ENCODE measurements at places on chromosomes 4 and X. TPM values are rescaled to one million over a fixed set of nuclear protein-coding genes. Genes with fewer than 3 reads are reported as not detected.

Gene ASB12
- not detected for total RNA-seq

Gene MTMR8
- 7.2 TPM for total RNA-seq

GRCh38 chr4:72468904-72469502, 100.0 kb downstream of the ADAMTS3 start:
- no peak for DNase-seq
- H3K4me3 ChIP-seq: no peak overlapping the region
- H3K27me3 ChIP-seq: no peaks in the 10 kb centered on the region
- H3K4me1 ChIP-seq: no peaks in the 10 kb centered on the region
- H3K27ac ChIP-seq: no peak overlapping the region

DNA sequence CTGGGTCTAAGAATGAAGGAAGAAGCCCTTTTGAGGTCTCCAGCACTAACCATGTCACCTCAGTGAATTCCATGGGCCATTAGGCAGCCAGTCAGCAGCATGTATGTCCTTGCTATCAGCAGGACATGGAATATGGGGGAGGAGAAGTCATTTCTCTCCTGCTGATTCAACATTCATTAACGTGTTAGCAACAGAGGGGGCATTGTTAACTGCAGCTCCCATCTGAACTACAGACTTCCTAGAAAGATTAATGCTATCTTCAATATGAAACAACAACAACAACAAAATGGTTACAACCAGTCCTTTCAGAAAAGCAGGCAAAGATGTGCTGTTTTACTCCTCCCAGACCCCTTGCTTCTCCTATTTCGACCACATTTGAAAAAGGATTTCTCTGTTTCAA, 120.4 kb upstream of the SLC34A2 start:
- no peaks in the 10 kb centered on the region for H3K36me3 ChIP-seq
- H3K27me3 ChIP-seq: no peaks in the 10 kb centered on the region
- H3K4me1 ChIP-seq: no peaks in the 10 kb centered on the region
- H3K4me3 ChIP-seq: no peak overlapping the region
- DNase-seq: no peak
- H3K27ac ChIP-seq: no peak overlapping the region

GRCh38 chr4:141810038-141810711, 173.8 kb downstream of the IL15 start:
- H3K27me3 ChIP-seq: no peaks in the 10 kb centered on the region
- no peaks in the 10 kb centered on the region for H3K36me3 ChIP-seq
- H3K27ac ChIP-seq: no peak overlapping the region
- no peak for DNase-seq

GRCh38 chrX:115547448-115547847, 13.5 kb upstream of the PLS3 start:
- H3K4me3 ChIP-seq: no peak overlapping the region
- H3K27ac ChIP-seq: no peak overlapping the region
- H3K4me1 ChIP-seq: no peaks in the 10 kb centered on the region
- no peaks in the 10 kb centered on the region for H3K27me3 ChIP-seq
- no peak for DNase-seq

Gene SNCA
- 2.3 TPM for total RNA-seq

Gene UXT
- total RNA-seq: 140 TPM

DNA sequence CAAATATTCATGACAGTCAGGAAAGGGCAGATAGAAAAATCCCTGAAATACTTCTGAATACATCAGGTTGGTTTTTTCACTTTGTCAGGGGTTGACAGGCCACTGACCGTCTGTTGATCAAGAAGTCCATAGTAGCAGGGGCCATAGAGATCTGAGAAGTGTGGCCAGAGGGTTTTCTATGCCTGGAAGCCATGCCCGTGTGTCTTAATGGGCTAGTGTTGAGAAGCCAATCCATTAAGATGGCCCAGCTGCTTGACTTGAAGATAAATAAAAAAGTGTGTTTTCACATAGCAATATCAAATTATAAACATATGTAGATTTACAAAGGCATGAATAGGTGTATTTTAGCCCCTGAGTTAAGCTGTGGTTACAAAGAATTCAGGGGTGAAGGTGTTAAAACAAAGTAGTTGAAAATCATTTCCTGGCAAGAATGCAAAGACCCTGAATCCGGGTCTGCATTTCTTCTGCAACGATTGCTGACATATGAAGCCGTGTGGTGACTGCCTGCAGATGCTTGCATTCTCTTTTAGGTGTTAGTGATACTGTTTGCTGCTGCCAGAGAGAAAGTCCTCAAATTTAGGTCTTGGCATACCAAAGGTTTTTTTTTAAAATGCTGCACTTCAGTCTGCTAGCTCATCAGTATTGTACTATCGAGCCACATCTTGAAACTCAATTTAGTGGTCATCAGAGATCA, 9.3 kb upstream of the LIMCH1 start:
- DNase-seq: no peak
- H3K27me3 ChIP-seq: no peaks in the 10 kb centered on the region
- no peak overlapping the region for H3K27ac ChIP-seq
- no peaks in the 10 kb centered on the region for H3K36me3 ChIP-seq
- H3K4me1 ChIP-seq: no peaks in the 10 kb centered on the region

- peaks cover 3% of the 10 kb centered on the region for H3K27me3 ChIP-seq
- H3K4me1 ChIP-seq: peaks cover 4% of the 10 kb centered on the region
- H3K27ac ChIP-seq: no peak overlapping the region
- no peaks in the 10 kb centered on the region for H3K36me3 ChIP-seq
Observed at GRCh38 chr4:67556436-67556835, 2.1 kb upstream of the STAP1 start.

DNA sequence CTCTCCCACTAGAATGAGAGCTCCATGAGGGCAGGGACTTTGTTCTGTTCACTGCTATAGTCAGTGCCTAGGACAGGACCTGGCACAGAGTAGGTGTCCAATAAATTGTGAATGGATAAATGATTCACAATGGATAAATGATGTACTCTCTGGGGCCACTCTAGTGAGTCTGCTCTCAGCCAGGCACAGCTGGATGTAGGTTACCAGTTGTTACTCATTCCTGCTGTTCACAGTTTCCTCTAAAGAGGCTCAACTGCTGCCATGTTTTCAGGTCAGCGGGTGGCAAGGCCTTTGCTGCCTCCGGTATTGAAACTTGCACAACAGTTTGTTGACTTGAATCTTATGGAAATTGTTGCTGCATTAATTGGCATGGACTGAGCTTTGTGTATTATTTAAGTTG, 99.1 kb downstream of the NHSL2 start:
- H3K36me3 ChIP-seq: no peaks in the 10 kb centered on the region
- H3K27ac ChIP-seq: no peak overlapping the region
- H3K27me3 ChIP-seq: peaks cover 3% of the 10 kb centered on the region

Gene COX7B2
- total RNA-seq: not detected

DNA sequence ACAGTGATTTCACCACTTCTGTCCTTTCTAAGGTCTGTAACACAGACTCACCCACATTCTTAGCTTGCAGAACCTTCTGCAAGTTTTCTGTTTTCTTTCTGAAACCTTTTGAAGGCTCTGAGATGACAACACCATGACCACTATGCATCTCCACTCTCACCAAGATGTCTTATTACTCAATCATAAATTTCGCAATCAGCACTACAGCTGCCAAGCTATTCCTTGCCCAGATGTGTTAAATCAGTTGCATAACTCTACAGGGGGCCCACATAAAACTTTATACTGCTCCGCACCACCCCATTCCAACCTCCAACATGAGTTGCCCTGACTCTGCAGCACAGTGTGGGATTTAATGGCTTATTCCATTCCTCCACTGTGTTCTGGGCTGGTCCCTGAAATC, 229.9 kb downstream of the COL25A1 start:
- no peak for DNase-seq
- no peaks in the 10 kb centered on the region for H3K27me3 ChIP-seq
- H3K27ac ChIP-seq: no peak overlapping the region
- no peaks in the 10 kb centered on the region for H3K36me3 ChIP-seq
- H3K4me1 ChIP-seq: no peaks in the 10 kb centered on the region

- no peaks in the 10 kb centered on the region for H3K36me3 ChIP-seq
- no peaks in the 10 kb centered on the region for H3K27me3 ChIP-seq
- no peak overlapping the region for H3K27ac ChIP-seq
- DNase-seq: no peak
- no peak overlapping the region for H3K4me3 ChIP-seq
Observed at GRCh38 chr4:172985552-172985951, 183.1 kb upstream of the GALNT7 start.

Gene AR
- total RNA-seq: 1.4 TPM

- H3K27me3 ChIP-seq: no peaks in the 10 kb centered on the region
- no peak overlapping the region for H3K4me3 ChIP-seq
- no peaks in the 10 kb centered on the region for H3K4me1 ChIP-seq
- H3K27ac ChIP-seq: no peak overlapping the region
- DNase-seq: no peak
Observed at GRCh38 chr4:36677874-36678273, 396.5 kb downstream of the DTHD1 start.

- no peaks in the 10 kb centered on the region for H3K4me1 ChIP-seq
- H3K36me3 ChIP-seq: no peaks in the 10 kb centered on the region
- DNase-seq: no peak
Observed at GRCh38 chr4:123340381-123340701, 56.3 kb upstream of the SPRY1 start.

GRCh38 chrX:22577181-22577580, 304.5 kb downstream of the CBLL2 start:
- no peak overlapping the region for H3K4me3 ChIP-seq
- DNase-seq: no peak
- no peaks in the 10 kb centered on the region for H3K4me1 ChIP-seq
- no peaks in the 10 kb centered on the region for H3K36me3 ChIP-seq

GRCh38 chrX:72371405-72371804, 65.7 kb upstream of the CITED1 start:
- no peaks in the 10 kb centered on the region for H3K4me1 ChIP-seq
- no peak overlapping the region for H3K27ac ChIP-seq
- H3K36me3 ChIP-seq: no peaks in the 10 kb centered on the region
- DNase-seq: no peak
- H3K27me3 ChIP-seq: no peaks in the 10 kb centered on the region

GRCh38 chrX:39677585-39677977, 420.2 kb downstream of the BCOR start:
- no peak overlapping the region for H3K4me3 ChIP-seq
- no peaks in the 10 kb centered on the region for H3K4me1 ChIP-seq
- H3K36me3 ChIP-seq: no peaks in the 10 kb centered on the region
- no peak overlapping the region for H3K27ac ChIP-seq

Gene MAGEA11
- total RNA-seq: not detected

Gene FAM90A26
- not detected for total RNA-seq

GRCh38 chr4:56861360-56861759, 39.9 kb upstream of the SPINK2 start:
- no peaks in the 10 kb centered on the region for H3K36me3 ChIP-seq
- no peak overlapping the region for H3K27ac ChIP-seq
- no peak for DNase-seq
- no peaks in the 10 kb centered on the region for H3K27me3 ChIP-seq
- no peak overlapping the region for H3K4me3 ChIP-seq

GRCh38 chrX:10178866-10179463, 22.2 kb downstream of the CLCN4 start:
- H3K36me3 ChIP-seq: no peaks in the 10 kb centered on the region
- no peak overlapping the region for H3K27ac ChIP-seq
- no peak overlapping the region for H3K4me3 ChIP-seq
- H3K4me1 ChIP-seq: no peaks in the 10 kb centered on the region
- H3K27me3 ChIP-seq: no peaks in the 10 kb centered on the region
- DNase-seq: no peak

Gene SLC38A5
- total RNA-seq: 23.3 TPM

Gene METTL14
- total RNA-seq: 52.3 TPM

DNA sequence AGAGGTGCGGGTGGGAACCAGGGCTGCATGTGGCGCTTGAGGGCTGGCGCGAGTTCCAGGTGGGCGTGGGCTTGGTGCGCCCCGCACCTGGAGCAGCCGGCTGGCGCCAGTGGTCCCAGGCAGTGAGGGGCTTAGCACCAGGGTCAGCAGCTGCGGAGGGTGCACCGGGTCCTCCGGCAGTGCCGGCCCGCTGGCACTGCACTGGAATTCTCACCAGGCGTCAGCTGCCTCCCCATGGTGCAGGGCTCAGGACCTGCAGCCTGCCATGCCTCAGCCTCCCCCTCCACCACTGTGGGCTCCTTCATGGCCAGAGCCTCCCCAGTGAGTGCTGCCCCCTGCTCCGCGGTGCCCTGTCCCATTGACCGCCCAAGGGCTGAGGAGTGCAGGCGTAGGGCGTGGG, 174.0 kb downstream of the ADAM29 start:
- no peak for DNase-seq
- H3K4me3 ChIP-seq: no peak overlapping the region
- no peaks in the 10 kb centered on the region for H3K27me3 ChIP-seq
- no peaks in the 10 kb centered on the region for H3K36me3 ChIP-seq
- H3K27ac ChIP-seq: no peak overlapping the region

DNA sequence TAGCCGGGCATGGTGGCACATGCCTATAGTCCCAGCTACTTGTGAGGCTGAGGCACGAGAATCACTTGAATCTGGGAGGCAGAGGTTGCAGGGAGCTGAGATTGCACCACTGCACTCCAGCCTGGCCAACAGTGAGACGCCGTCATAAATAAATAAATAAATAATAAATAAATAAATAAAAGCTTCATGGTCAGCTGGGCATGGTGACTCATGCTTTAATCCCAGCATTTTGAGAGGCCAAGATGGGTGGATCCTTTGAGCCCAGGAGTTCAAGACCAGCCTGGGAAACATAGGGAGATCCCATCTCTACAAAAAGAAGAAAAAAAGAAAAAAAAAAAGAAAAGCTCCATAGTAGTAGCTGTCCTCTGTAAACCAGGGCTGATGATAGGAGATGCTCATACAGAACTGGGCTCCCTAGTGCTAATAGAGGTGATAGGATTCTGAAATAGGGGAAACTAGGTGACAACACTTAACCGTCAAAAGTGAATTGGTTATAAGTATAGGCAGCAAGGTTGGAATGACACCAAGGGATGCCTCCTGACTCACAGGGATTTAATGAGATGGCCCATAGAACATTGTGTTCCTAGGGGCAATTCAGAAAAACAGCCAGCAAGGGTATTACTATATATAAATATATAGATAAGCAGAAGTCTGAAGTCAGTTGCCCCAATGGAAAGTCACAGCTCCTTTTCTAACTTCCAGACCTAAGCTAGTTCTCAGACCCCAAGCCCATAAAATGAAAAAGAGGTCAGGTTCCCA, 41.8 kb upstream of the ARHGEF6 start:
- no peaks in the 10 kb centered on the region for H3K36me3 ChIP-seq
- no peaks in the 10 kb centered on the region for H3K27me3 ChIP-seq
- no peak for DNase-seq

- H3K36me3 ChIP-seq: no peaks in the 10 kb centered on the region
- H3K4me1 ChIP-seq: no peaks in the 10 kb centered on the region
- DNase-seq: no peak
Observed at GRCh38 chr4:20761382-20761781, 61.1 kb downstream of the PACRGL start.

DNA sequence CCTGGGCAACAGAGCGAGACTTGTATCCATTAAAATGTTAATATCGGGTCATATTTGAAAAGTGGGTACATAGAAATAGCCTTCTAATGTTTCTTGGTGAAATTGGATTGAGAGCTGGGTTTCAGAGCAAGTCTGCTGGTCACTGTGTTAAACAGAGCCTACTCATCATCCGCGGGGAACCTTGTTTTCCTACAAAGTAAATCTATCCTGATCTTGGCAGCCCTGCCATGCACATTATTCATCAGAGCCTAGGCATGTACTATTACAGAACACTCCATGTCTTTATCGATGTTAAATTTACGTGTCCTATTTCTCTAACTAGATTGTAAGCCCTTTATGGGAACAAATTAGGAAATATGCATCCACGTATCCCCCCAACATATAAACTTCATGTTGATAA, 18.7 kb downstream of the SETD7 start:
- DNase-seq: no peak
- no peak overlapping the region for H3K4me3 ChIP-seq
- no peak overlapping the region for H3K27ac ChIP-seq
- H3K4me1 ChIP-seq: no peaks in the 10 kb centered on the region
- H3K27me3 ChIP-seq: no peaks in the 10 kb centered on the region
